ENCODE measurements at places on chromosomes 7 and 10. TPM values are rescaled to one million over a fixed set of nuclear protein-coding genes. Genes with fewer than 3 reads are reported as not detected.

DNA sequence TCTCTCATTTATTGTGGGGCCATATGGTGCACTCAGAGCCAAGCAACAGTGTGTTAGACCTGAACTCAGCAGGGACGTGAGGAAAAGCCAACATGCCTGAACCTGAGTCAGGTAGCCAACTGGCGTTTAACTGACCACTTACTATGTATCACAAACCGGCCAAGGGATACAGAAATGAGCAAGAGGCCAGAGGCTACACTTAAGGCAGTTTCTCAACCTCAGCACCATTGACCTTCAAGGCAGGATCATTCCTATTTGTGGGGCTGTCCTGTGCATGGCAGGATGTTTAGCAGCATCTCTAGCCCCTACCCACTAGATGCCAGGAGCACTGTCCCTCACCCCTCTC is 103.5 kb upstream of the NANOS1 start:
- no peak overlapping the region for H3K27ac ChIP-seq
- no peaks in the 10 kb centered on the region for H3K27me3 ChIP-seq
- H3K4me3 ChIP-seq = no peak overlapping the region
- DNase-seq = no peak
- no peaks in the 10 kb centered on the region for H3K36me3 ChIP-seq
- no peaks in the 10 kb centered on the region for H3K4me1 ChIP-seq

DNA sequence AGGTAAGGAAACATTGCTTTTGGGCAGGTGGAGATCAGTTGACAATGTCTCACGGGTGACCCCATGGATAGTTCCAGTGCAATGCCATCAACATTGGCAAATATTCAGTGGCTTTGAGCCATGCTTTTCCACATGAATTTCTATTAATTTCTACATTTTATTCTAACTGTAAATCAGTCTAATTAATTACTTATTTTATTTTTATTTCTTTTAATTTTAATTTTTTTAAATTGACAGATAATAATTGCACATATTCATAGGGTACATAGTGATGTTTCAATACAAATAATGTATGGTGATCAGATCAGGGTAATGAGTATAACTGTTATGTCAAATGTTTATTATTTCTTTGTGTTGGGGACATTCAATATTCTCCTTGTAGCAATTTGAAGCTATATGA is 3.8 kb downstream of the ABCA13 start:
- no peaks in the 10 kb centered on the region for H3K36me3 ChIP-seq
- no peak overlapping the region for H3K27ac ChIP-seq
- DNase-seq = no peak
- H3K27me3 ChIP-seq = no peaks in the 10 kb centered on the region

- no peak for DNase-seq
- H3K36me3 ChIP-seq = no peaks in the 10 kb centered on the region
- H3K4me1 ChIP-seq = peaks cover 2% of the 10 kb centered on the region
- no peaks in the 10 kb centered on the region for H3K27me3 ChIP-seq
- no peak overlapping the region for H3K27ac ChIP-seq
- no peak overlapping the region for H3K4me3 ChIP-seq
Observed at GRCh38 chr7:108293149-108293612, 163.0 kb upstream of the LAMB4 start.

DNA sequence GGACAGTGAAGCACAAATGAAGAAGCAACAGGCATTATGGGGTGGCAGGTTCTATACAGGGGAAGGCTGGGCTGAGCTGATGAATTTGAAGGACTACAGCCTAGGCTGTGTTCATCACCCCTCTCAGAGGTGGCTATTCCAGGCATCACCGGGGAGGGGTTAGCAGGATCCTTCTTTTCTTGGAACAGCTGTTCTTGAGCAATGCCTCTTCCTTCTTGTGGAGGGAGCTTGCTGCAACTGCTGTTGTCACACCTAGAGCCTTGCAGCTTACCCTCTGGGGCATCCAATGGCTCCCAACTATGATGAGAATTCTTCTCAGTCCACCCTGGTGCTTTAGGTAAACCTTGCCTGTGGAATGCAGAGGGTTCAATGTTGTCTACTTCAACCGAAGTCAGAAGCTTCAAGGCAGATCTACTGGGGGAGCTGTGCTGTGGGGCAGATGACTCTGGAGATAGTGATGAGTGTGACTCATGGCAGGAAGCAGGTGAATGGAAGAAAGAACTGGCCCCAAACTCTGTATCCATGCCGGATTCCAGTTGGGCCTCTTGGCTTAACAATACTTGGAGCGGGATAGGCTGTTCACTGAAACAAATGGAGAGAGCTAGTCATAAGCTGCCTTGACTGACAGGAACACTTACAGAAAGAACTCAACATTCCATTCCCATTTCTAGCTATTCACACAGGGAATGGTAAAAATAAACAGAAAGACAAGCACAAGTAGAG is 21.5 kb upstream of the PPP3CB start:
- no peak for DNase-seq
- H3K4me3 ChIP-seq = no peak overlapping the region
- H3K4me1 ChIP-seq = no peaks in the 10 kb centered on the region
- no peaks in the 10 kb centered on the region for H3K27me3 ChIP-seq
- no peak overlapping the region for H3K27ac ChIP-seq

- no peak overlapping the region for H3K4me3 ChIP-seq
- H3K4me1 ChIP-seq = peaks cover 3% of the 10 kb centered on the region
- DNase-seq = peak; percentile 60
- H3K36me3 ChIP-seq = no peaks in the 10 kb centered on the region
Observed at GRCh38 chr10:128062331-128062880, 63.8 kb downstream of the MKI67 start.

GRCh38 chr10:22998091-22998490 is 70.2 kb downstream of the ARMC3 start:
- no peak overlapping the region for H3K27ac ChIP-seq
- no peaks in the 10 kb centered on the region for H3K4me1 ChIP-seq
- no peaks in the 10 kb centered on the region for H3K36me3 ChIP-seq
- no peak for DNase-seq
- H3K4me3 ChIP-seq = no peak overlapping the region

DNA sequence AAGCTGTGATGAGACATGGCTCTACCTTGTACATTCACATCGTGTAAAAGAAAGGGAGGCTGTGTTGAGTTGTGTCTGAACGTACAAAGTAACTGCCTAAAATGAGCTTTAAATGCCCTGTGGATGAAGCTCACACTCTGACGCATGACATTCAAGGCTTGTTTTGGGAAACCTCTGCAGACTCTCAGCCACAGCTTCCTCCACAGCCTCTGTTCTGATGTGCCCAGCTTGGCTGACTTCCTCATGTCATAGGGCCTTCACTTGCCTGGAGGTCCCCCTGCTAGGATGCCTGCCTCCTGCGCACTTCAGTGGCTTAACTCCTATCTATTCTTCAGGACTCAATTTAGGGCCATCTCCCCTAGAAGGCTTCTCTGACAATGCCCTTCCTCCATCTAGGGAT is 230.0 kb upstream of the HABP2 start:
- H3K27me3 ChIP-seq = no peaks in the 10 kb centered on the region
- no peak for DNase-seq
- H3K4me1 ChIP-seq = peaks cover 5% of the 10 kb centered on the region
- no peak overlapping the region for H3K27ac ChIP-seq

GRCh38 chr10:88542522-88542921 is 40.6 kb downstream of the RNLS start:
- H3K4me1 ChIP-seq = peaks cover 3% of the 10 kb centered on the region
- no peak overlapping the region for H3K4me3 ChIP-seq
- no peak for DNase-seq
- no peak overlapping the region for H3K27ac ChIP-seq
- H3K27me3 ChIP-seq = no peaks in the 10 kb centered on the region
- no peaks in the 10 kb centered on the region for H3K36me3 ChIP-seq

DNA sequence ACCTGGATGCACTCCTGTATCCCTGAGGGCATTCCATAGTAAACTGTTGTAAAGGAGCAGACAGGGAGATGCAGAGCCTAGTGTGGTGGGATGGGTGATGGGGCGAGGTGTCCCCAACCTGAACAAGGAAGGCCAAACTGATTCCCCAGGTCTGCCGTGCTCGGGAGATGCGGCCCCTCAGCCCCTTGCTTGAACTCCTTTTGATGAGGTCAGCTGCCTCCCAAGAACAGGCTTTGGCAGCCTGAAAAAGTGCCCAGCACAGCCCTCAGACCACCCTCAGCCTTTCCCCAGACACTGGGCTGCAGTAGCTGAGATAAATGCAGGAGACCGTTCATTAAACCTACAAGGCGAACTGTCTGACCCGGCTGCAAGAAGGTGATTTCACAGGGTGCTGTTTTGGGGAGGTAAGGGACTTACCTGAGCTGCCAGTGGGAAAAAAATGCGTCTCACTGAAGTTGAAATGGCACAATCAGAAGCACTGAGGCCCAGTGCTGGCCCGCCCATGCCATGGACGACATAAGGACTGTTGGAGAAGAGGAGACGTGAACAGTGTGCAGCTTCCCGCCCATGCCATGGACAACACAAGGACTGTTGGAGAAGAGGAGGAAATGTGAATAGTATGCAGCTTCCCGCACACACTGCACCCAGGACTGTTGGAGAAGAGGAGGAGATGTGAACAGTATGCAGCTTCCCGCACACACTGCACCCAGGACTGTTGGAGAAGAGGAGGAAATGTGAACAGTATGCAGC is 148.4 kb upstream of the FAM20C start:
- H3K36me3 ChIP-seq = no peaks in the 10 kb centered on the region
- H3K27ac ChIP-seq = no peak overlapping the region
- no peak overlapping the region for H3K4me3 ChIP-seq
- no peaks in the 10 kb centered on the region for H3K4me1 ChIP-seq

DNA sequence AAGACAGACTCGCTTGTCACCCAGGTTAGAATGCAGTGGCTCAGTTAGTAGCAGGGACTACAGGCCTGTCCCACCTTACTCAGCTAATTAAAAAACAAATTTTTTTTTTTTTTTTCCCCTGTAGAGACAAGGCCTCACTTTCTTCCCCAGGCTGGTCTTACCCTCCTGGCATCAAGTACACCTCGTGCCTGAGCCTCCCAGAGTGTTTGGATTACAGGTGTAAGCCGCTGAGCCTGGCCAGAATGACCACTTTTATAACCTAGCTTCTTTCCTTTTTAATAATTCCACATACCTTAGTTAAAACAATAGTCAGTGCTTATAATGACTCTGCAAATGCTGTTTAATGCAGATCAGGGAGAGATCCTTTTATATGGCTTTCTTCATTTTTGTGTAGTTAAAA is 31.3 kb downstream of the RSBN1L start:
- peaks cover 2% of the 10 kb centered on the region for H3K4me1 ChIP-seq
- DNase-seq = no peak
- H3K27ac ChIP-seq = no peak overlapping the region
- H3K4me3 ChIP-seq = no peak overlapping the region
- H3K27me3 ChIP-seq = no peaks in the 10 kb centered on the region

- no peaks in the 10 kb centered on the region for H3K36me3 ChIP-seq
- no peak overlapping the region for H3K27ac ChIP-seq
- no peak for DNase-seq
Observed at GRCh38 chr7:90402785-90403173, 482 bp upstream of the CLDN12 start.

- H3K27me3 ChIP-seq = no peaks in the 10 kb centered on the region
- no peak overlapping the region for H3K27ac ChIP-seq
- H3K36me3 ChIP-seq = no peaks in the 10 kb centered on the region
- no peak overlapping the region for H3K4me3 ChIP-seq
- H3K4me1 ChIP-seq = peaks cover 6% of the 10 kb centered on the region
Observed at GRCh38 chr10:95253007-95253406, 37.8 kb downstream of the PDLIM1 start.

DNA sequence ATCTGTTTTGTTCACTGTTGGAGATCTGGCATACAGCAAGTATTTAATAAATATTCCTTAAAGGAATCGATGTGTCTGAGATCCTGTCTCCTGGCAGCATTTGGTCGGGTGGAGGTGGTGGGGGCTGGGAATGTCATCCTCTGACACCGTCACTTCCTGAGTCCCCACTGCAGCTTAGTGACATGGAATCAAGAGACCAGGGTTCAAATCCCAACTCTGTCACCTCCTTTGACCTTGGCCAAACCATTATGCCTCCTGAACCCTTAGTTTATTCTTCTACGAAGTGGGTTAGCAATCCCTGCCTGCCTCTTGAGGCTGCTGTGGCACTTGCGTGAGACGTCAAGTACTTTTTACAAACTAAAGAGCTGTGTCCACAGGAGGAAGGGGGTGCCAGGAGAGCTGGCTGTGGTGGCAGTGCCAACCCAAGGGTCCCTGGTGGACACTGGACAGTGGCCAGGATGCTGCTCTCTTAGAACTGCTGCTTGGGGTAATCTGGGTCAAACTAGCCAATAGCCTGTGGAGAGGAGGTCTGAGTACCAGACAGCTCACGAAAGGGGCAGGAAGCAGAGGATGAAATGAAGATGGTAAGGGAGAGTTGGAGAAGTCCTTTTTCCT is 8.0 kb upstream of the ZMIZ1 start:
- H3K36me3 ChIP-seq = no peaks in the 10 kb centered on the region
- DNase-seq = peak; percentile 24
- no peaks in the 10 kb centered on the region for H3K27me3 ChIP-seq
- no peak overlapping the region for H3K4me3 ChIP-seq
- no peaks in the 10 kb centered on the region for H3K4me1 ChIP-seq

- no peaks in the 10 kb centered on the region for H3K27me3 ChIP-seq
- no peaks in the 10 kb centered on the region for H3K36me3 ChIP-seq
- H3K4me3 ChIP-seq = no peak overlapping the region
Observed at GRCh38 chr10:15314482-15315045, 56.5 kb downstream of the FAM171A1 start.

DNA sequence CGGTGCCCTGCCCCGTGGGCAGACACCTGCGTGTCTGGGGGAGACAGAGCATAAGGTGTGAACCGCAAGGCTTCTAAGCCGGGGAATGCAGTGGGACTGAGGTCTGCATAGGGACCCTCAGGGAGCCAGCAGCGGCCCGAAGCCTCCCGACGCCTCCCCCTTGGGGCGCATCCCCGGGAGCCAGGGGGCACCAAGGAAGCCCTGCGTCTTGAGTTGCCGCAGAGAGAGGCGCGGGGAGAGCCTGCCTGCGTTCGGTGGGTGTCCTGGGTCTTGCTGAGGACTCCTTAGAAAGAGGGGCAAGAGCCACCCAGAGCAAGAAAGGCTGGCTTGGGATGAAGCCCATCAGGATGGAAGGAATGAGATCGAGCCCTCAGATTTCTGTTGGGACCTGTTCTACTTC is 18.2 kb upstream of the UNCX start:
- no peaks in the 10 kb centered on the region for H3K27me3 ChIP-seq
- no peak overlapping the region for H3K4me3 ChIP-seq
- no peaks in the 10 kb centered on the region for H3K36me3 ChIP-seq
- H3K4me1 ChIP-seq = no peaks in the 10 kb centered on the region
- no peak for DNase-seq

- no peaks in the 10 kb centered on the region for H3K27me3 ChIP-seq
- H3K4me1 ChIP-seq = no peaks in the 10 kb centered on the region
- no peaks in the 10 kb centered on the region for H3K36me3 ChIP-seq
Observed at GRCh38 chr10:29968585-29968984, 90.8 kb downstream of the JCAD start.

GRCh38 chr10:6530211-6530840 is 49.8 kb downstream of the PRKCQ start:
- H3K4me3 ChIP-seq = no peak overlapping the region
- no peak overlapping the region for H3K27ac ChIP-seq
- no peaks in the 10 kb centered on the region for H3K36me3 ChIP-seq
- DNase-seq = no peak
- no peaks in the 10 kb centered on the region for H3K4me1 ChIP-seq
- H3K27me3 ChIP-seq = no peaks in the 10 kb centered on the region

GRCh38 chr7:29158795-29159423 is 12.6 kb upstream of the CPVL start:
- H3K4me3 ChIP-seq = no peak overlapping the region
- H3K36me3 ChIP-seq = no peaks in the 10 kb centered on the region
- no peaks in the 10 kb centered on the region for H3K27me3 ChIP-seq

The PLEKHS1 gene
- total RNA-seq = 0.29 TPM

The TMEM196 gene
- 0.30 TPM for total RNA-seq

The CYP26C1 gene
- total RNA-seq = 0.23 TPM

The PHKG1 gene
- 9.3 TPM for total RNA-seq

The GPC2 gene
- total RNA-seq = 0.78 TPM

The SPDYE11 gene
- not detected for total RNA-seq

The SPDYE6 gene
- total RNA-seq = not detected

The INSYN2A gene
- not detected for total RNA-seq

The EIF4EBP2 gene
- total RNA-seq = 60.5 TPM

All from aorta (tissue), 5 donors.